Glomerular endothelial cell (primary cell): ENCODE measurements at places on chromosomes 5 and 9.

DNA sequence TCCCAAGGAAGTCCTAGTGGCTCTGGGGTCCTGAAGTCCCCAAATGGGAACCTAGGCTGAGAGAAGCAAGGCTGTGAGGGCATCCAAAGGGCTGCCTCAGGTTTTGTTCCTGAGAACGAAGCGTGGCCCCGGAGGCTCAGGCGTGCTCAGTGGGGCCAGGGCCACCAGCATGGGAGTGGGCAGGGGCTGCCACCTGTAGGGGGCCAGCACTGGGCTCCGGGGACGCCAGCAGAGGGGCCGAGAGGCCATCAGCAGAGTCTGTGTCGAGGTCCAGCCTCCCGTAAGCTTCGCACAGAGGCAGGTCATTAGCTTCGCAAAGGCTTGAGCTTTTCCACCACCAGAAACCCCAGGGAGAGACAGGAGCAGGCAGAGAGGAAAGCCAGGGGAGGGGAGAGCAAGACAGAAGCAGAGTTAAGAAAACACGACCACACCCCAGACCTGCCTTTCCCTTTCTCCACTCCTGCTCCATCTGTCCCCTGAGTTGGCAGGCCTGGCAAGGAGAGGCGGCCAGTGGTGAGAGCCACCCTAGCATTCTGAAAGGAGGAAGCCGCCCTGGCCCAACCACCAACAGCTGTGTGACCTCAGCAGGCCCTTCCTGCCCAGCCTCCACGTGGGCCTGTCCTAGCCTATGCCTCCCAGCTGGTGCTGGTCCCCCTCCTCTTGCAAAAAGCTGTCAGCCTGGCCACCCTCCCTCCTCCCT lies 5.5 kb upstream of the SURF6 start:
- DNase-seq: no peak

DNA sequence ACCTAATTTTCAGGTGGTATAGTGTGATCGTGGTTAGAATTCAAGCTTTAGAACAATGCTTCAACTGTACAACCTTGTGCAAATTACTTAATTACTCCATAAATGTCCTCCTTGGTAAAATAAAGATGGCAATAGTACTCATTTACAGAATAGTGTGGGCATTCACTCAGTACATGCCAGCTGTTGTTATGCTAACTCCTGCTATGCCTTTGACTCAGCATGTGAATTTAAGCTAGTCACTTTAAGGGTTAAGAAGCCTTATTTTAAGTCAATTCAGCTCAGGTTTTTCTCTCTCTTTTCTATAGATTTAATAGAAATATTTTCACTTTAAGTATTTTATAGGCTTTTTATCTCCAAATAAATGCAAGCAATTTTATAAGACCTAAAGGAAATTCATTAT lies 335.6 kb upstream of the ITGA1 start:
- DNase-seq: no peak

- no peak for DNase-seq
Measured at GRCh38 chr5:98510143-98510985, 263.1 kb upstream of the RGMB start.

DNA sequence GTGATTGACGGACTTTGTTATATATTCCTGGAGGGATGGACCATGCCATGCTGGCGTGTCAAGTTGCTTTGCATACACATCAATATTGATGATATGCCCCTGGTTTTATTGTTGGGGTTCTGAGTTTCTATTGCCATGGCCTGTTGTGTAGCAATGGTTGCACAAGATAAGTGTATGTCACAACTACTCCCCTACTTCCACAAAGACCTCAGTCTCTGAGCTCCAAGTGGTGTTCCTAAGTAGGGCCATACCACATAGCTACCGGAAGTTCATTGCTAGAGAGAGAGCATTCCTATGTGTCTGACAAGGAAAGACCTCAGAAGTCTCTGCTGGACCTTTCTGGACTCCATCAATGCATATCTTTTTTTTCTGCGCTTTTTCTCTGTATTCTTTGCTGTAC lies 19.8 kb downstream of the TXNDC8 start:
- no peak for DNase-seq

DNA sequence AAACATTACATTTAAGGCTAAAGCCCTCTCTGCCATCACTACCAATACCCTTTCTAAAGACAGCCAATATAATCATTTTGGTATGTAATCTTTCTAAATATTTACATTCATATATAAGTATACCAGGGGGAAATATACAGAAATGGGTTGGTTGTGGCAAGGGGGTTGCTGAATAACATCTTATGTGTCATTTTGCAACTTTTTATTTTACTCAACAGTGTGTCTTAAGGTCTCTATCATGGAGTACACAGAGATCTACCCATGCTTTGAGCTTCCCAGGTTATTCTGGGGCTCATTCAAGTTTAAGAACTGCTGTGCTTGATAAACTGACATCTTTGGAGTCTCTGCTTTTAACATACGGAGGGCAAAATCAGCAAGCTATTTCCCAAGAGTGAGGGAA lies 7.4 kb upstream of the FAT2 start:
- no peak for DNase-seq

GRCh38 chr9:124941679-124942561 lies 1.0 kb upstream of the GOLGA1 start:
- peak; percentile 29 for DNase-seq

GRCh38 chr5:24749701-24750100 lies 104.9 kb upstream of the CDH10 start:
- no peak for DNase-seq

- DNase-seq: no peak
Measured at GRCh38 chr5:151584057-151584937, 6.8 kb downstream of the FAT2 start.

GRCh38 chr9:112332674-112332976 lies 794 bp downstream of the PTBP3 start:
- DNase-seq: no peak

- no peak for DNase-seq
Measured at GRCh38 chr5:32044434-32044833, 129.7 kb downstream of the GOLPH3 start.

DNA sequence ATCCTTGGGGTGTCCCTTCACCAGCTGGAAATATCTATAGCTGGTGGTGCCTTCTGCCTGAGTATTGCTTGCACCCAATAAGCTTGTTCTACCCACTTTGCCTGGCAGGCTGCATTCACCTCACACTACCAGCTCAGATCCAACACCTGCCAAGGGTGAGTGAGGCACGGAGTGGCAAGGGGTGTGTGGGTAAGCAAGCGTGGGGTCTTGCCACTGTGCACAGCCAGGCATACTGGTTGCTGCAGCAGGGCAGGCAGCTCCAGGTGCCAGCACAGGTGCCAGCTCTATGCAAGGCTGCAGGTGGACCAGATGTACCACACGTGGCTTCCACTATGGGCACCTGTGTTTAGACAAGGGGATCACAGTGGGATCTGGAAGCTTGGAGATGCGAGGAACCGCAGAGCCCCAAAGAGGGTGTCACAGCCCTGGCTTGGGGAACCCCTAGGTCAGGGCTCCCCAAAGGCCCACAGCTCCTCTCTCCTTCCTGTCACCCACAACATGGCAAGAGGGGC lies 167.7 kb upstream of the MRPS30 start:
- DNase-seq: no peak

GRCh38 chr9:86300701-86301100 lies 18.4 kb upstream of the ISCA1 start:
- no peak for DNase-seq

DNA sequence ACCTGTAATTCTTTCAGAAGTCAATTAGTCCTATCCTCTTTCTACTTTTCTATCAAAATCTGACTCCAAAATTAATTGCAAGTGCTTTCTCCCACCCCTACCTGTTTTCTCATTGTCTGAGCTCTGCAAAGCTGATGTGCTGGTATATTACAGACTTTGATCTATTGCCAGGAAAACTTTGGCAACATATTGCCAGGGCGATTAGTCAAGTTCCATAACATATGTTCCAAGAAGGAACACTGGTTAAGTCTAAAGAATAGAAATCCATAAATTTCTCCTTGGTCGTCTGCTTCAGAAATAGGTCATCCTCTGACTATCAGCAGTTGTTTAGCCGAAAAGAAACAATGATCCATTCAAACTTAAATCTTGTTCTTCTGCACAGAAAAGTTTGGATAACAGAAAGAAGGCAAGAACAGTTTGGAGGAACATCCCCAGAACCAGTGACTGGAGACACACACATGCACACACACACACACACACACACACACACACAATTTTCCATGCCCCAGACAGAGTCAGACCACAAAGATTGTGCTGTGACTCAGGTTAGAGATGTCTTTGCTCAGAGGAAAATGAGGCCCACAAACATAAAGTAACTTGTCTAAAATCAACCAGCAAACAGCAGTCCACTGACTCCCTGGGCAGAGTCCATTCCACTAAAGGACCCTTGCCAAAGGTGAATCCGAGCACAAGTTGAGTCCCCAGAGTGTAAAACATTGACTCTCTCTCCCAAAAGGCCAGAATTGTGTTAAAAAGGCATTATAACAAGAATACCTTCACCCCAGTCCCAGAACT lies 202.1 kb downstream of the DEPDC1B start:
- no peak for DNase-seq

DNA sequence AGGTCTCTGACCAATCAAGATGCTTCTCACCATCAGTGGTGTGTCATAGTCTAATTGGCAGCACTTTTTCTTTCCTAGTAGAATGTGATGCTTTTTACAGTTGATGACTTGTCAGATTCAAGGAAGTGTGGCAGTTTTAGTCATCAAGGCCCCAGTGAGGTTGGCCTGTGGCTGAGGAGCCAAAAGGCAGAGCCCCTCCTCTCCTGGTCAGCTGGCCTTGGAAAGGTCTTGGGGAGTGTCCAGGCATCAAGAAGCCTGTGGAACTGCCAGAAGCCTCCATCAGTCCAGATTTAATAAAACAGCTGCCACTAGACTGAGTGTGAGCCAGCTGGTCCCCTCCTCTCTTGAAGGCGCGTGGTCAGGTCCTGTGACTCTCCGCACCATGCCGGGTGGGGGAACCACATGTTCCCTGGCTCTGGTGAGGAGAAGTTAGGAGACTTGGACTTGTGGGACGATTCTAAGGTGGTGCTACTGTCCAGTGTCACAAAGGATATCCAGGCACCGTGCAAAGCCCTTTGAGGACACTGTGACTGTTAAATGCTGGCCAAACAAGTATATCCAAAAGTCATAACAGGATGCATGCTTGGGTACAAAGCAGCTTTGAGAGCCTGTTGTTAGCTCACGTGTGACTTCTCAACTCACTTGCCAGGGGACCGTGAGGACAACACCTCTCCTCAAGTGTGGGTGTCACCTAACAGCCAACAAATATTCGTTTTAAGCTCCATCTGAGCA lies 6.1 kb upstream of the ANGPTL2 start:
- no peak for DNase-seq

DNA sequence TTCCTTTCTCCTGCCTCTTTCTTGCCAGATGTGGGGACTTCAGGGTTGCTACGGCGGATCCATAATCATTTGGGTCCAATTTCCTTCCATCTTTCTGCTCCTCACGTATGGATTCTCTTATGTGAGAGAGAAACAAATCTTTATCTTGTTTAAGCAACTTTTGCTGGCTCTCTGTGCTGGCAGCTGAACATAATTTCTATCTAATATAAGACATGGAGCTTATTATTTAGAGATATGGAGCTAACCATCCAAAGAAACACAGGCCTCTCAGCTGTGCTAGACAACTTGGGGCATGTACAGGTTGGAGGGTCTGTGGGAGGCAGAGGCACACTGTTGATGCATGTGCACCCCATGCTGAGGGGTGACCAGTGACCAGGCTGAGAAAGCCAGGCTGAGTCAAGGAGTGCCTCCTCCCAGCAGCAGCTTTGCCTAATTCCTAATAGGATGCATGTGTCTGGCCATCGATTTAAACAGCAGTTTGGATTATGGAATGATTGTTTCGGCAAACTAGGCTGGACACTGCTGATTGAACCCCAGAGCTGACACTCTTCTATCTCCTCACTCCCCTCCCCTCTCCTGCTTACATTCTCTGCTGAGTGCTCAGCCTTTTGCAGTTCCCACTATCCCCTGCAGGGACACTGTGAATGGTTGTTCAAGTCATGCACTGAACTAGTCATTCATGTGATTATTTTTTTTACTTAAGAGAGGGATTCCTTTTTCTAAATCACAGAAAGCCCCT lies 195.8 kb downstream of the ERCC6L2 start:
- DNase-seq: no peak

DNA sequence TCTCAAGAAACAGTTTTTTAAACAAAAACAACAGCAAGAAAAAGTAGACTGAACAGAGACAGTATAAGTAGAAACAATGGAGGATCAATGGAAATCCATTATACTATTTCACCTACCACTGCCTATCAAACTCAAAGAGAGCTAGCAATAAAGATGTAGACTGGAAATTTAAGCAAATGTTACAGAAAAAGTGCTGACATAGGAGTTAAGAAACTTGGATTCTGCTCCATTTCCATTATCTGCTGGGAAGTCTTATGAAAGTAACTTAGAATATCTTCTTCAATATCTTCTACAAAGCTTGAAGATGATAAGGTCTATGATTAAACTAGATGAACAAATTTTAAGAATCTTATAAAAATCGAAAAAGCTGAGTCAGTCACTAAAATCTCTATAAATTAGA lies 1469.8 kb upstream of the C9orf72 start:
- no peak for DNase-seq

GRCh38 chr5:124842725-124843595 lies 96.5 kb upstream of the ZNF608 start:
- DNase-seq: no peak

- no peak for DNase-seq
Measured at GRCh38 chr5:127079994-127080491, 6.7 kb upstream of the C5orf63 start.

- DNase-seq: no peak
Measured at GRCh38 chr9:120441426-120442307, 138.3 kb downstream of the CDK5RAP2 start.

DNA sequence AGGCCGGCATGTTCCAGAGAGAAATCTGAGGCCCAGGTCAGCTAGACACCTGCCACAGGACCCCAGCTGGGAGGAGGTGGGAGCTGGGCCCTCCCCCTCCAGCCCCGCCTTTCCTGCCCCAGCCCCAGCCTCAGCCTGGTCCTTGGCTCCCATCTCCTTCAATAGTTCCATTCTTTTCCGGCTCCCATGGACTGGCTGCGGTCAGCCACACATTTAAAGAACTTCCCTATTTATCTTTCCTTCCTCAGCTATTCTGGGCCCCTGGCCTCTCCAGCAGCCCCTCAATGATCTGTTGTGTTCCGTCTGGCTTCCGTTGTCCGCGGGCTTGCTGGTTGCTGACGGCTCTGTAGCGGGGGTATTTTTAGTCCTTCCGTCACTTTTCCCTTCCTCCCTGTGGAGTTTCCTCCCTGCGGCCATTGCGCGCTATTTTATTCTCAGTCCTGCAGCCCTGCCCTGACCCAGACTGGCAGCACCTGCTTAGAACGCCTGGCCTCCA lies 73.8 kb downstream of the AMBP start:
- DNase-seq: peak; percentile 18

- peak; percentile 18 for DNase-seq
Measured at GRCh38 chr5:73067213-73067612, 53.2 kb upstream of the TMEM171 start.

GRCh38 chr5:113053511-113053995 lies 77.0 kb downstream of the DCP2 start:
- DNase-seq: no peak
